GM23338 (cell line): ENCODE measurements at places on chromosomes 12 and 14. TPM values are rescaled to one million over a fixed set of nuclear protein-coding genes. Genes with fewer than 3 reads are reported as not detected.

GPD1 gene
- 0.17 and 0.36 TPM in 2 replicates for polyA plus RNA-seq

HNRNPC gene
- polyA plus RNA-seq = 1,257 and 1,296 TPM in 2 replicates

SLC5A8 gene
- polyA plus RNA-seq = 0.10 TPM in 1 of 2 replicates, not detected in the other

NID2 gene
- 2.7 and 4.3 TPM in 2 replicates for polyA plus RNA-seq

SLC35F4 gene
- polyA plus RNA-seq = 0.10 and 0.23 TPM in 2 replicates

FAM90A1 gene
- 0.19 TPM in 1 of 2 replicates, not detected in the other for polyA plus RNA-seq
